ENCODE measurements at places on chromosomes 5 and 9. TPM values are rescaled to one million over a fixed set of nuclear protein-coding genes. Genes with fewer than 3 reads are reported as not detected.

DNA sequence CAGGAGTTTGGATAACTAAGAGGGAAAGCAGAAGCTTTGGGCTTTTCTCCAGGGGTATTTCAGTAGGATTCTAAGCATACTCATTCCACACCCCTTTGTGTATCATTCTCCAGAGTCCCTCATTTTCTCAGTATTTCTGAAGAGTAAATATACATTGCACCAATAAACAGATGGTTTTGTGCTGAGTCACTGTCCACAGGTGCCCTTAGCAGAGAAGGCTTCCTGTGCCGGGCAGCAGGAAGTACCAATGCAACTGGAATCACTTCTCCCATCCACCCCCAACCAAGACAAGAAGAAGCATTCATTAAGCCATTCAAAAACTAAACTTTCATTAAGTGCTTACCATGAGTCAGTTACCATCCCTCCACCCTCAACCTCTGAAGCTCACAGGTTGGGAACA, 3.6 kb upstream of the CCNJL start:
- H3K4me3 ChIP-seq, result no peak overlapping the region
- H3K27me3 ChIP-seq, result no peaks in the 10 kb centered on the region
- no peak overlapping the region for H3K27ac ChIP-seq

DNA sequence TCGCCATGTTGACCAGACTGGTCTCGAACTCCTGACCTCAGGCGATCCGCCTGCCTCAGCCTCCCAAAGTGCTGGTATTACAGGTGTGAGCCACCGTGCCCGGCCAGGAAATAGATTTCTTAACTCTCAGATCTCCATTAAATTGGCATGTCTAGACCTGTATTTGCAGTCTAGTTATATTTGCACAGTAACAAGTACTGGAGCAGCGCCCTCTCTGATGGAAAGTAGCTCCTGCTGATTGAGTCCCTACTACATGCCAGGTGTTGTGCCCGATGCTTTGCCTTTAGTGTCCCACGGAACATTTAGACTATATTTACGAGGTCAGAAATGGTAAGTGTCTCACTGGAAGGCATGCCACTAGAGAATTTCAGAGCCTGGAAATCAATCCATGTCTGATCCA, 15.8 kb upstream of the TMED9 start:
- H3K4me1 ChIP-seq, result no peaks in the 10 kb centered on the region
- no peaks in the 10 kb centered on the region for H3K36me3 ChIP-seq
- H3K4me3 ChIP-seq, result no peak overlapping the region

DNA sequence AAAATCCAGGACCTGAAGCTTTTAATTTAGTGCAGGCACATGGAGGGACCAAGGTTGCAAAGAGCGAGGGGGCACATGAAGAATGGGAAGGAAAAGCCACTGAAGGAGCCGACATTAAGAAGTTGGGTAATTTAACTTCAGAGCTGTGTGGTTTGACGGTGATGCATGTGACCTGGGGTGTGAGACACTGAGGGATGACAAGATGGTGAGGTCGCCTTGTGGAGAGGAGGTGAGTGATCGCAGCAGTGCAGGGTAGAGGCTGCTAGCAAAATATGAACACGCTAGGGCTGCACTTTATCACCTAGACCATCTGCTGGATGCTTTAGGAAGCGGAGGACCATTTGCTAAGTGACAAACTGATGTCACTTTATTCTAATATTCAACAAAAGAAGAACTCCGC, 339.0 kb upstream of the KIF2A start:
- H3K27ac ChIP-seq, result no peak overlapping the region
- no peak overlapping the region for H3K4me3 ChIP-seq
- H3K27me3 ChIP-seq, result no peaks in the 10 kb centered on the region
- H3K36me3 ChIP-seq, result no peaks in the 10 kb centered on the region

DNA sequence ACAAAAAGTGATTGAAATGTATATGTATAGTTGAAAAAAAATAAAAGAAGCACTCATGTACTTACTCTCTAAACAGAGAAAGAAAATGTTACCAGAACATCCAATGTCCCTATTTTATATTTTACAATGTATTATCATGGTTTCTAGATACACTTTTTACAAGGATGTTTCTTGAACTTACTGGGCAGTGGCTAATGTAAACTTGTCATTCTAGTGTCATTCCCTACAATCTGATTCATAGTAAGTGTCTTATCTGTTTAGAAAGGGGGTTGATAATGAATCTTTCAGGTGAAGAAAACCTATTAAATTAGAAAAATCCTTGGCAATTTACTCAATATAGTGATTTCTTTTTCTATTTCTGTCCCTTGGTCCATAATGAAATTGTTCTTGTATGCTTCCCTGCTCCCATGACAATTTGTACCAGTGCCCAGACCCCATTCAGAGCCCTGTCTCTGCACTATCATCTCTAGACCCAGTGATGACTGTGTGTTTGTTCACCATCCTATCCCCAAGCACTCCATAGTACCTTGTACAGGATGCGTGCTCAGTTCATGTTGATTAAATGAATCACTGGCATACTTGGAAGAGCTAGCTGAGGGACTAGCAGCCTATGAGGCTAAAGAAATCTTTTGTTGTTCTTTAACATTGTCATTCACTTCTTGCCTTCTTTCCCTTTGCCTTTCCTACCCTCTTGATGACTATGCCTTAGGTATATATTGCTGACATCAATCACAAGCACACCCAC, 101.2 kb downstream of the HMHB1 start:
- no peak for DNase-seq
- H3K4me3 ChIP-seq, result no peak overlapping the region
- no peaks in the 10 kb centered on the region for H3K27me3 ChIP-seq

DNA sequence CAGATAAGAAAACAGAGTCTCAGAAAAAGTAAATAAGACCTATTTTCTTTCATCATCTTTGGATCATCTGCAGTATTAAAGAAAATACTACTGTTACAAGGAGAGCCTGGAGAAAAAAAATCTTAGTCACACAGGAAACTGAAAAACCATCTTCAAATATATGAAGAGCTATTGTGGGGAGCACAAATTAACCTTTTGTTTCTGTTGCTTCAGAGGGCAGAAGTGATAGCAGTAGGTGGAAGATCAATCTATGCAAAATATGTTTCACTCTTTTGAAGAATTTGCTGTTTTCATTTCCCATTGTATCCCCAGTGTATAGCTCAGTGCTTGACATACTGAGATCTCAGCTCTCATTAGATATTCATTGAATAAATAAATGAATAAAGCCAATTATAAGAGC, 13.1 kb upstream of the CEMIP2 start:
- H3K27ac ChIP-seq, result peak overlapping the region; percentile 75
- no peaks in the 10 kb centered on the region for H3K27me3 ChIP-seq
- no peaks in the 10 kb centered on the region for H3K36me3 ChIP-seq
- no peak overlapping the region for H3K4me3 ChIP-seq
- H3K4me1 ChIP-seq, result no peaks in the 10 kb centered on the region

GRCh38 chr5:143717400-143717799, 94.6 kb upstream of the HMHB1 start:
- no peaks in the 10 kb centered on the region for H3K4me1 ChIP-seq
- no peak overlapping the region for H3K27ac ChIP-seq
- H3K36me3 ChIP-seq, result no peaks in the 10 kb centered on the region
- no peak for DNase-seq

GRCh38 chr5:126437721-126438120, 14.5 kb downstream of the GRAMD2B start:
- H3K4me1 ChIP-seq, result no peaks in the 10 kb centered on the region
- H3K27me3 ChIP-seq, result no peaks in the 10 kb centered on the region
- H3K27ac ChIP-seq, result no peak overlapping the region

GRCh38 chr9:129458663-129459546, 162.0 kb downstream of the C9orf50 start:
- H3K36me3 ChIP-seq, result no peaks in the 10 kb centered on the region
- H3K4me3 ChIP-seq, result no peak overlapping the region
- peaks cover 20% of the 10 kb centered on the region for H3K4me1 ChIP-seq

DNA sequence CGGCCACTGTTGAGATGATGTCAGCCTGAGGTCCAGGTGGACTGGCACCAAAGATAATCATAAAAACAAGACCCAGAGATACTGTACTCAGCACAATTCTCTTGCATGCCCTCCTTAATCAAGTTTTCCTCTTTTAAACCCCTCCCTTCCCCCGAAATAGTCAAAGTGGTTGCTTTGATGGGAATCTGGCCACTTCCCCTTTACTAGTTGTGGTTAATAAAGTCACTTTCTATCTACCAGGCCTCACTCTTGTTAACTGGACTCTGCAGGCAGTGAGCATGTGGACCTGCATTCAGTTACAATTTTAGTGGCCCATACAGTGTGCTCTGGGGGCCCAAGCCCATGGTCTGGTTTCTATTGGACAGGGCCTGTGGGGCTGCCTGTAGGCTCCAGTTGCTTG, 17.5 kb downstream of the FBP2 start:
- H3K27me3 ChIP-seq, result no peaks in the 10 kb centered on the region
- H3K36me3 ChIP-seq, result no peaks in the 10 kb centered on the region
- H3K4me1 ChIP-seq, result no peaks in the 10 kb centered on the region

DNA sequence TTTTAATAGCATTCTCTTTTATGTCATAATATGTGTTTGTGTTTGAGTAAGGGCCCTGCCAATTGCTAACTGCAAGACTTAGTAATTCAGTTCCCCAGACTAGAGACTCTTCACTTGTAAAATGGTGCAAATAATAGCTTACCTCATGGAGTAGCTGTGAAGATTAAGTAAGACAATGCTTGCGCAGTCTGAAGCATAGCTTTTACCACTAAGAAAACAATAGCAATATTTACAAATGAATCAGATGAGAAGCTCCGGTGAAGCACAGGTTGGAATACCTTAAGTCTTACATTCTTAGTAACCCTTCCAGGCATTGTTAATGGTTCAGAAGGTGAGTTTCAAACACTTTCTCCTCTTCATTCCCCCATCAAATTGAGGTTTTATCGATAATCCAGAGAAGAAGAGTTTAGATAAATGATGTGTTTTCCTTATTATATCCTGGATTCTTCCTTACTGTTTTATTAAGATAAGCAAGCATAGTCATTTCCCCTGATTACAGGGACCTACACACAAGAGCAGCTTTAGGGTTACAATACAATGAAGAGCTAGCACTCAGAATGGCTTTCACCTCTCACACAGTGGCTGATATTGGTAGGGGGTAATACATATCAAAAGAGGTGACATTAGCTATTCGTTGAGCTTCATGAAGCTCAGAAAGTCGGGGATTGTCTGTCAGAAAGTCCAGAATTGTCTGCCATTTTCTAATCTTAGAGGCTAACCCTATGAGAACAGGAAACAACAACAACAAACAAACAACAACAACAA, 96.4 kb upstream of the EDIL3 start:
- H3K4me3 ChIP-seq, result no peak overlapping the region
- no peak overlapping the region for H3K27ac ChIP-seq
- H3K4me1 ChIP-seq, result no peaks in the 10 kb centered on the region
- H3K36me3 ChIP-seq, result no peaks in the 10 kb centered on the region

The EHMT1 gene
- 77.2 TPM for total RNA-seq

Measured in Peyer's patch (tissue), 4 donors.